Activated CD4-positive, alpha-beta T cell treated with anti-CD3 and anti-CD28 coated beads for 24 hours (primary cell): ENCODE measurements at places on chromosomes 7 and 10.
A peak's percentile ranks its signal among the peaks of the same experiment; 100 is the strongest.

DNA sequence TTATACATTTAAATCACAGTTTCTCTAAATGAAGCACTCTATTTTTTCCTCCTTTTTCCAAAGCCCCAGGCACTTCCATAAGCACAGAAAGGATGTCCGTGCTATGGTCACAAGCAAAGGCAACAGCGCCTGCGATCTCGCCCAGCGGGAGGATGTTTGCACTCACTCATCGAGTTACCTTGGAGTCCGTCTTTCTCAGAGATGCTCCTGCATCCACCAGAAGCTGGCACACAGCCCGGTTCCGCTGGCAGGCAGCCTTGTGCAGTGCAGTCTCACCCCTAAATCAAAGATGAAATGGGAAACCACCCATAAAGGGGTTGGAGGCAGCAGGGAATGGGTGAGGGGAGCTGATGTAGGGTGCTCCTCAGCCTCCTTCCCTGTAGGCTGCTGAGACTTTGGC is 51.9 kb upstream of the PTN start:
- no peak for DNase-seq

DNA sequence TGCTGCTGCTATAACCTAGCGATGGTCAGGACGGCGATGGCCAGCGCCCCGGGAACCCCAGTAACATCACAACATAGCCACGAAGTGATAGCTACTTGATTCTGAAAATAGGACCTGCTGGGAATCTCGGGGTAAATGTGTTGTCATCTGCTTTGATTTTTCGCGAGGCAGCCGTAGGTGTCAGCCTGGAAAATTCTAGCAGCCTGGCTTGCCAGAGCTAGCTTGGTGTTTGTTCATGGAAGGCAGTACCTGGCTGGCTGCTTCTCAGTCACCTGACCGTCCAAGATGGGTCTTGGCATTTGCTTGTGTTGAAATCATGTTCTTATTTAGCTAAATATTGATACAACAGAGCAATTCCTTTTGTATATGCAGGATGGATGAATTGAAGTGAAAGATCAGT is 82.4 kb upstream of the BTBD16 start:
- DNase-seq, result no peak

DNA sequence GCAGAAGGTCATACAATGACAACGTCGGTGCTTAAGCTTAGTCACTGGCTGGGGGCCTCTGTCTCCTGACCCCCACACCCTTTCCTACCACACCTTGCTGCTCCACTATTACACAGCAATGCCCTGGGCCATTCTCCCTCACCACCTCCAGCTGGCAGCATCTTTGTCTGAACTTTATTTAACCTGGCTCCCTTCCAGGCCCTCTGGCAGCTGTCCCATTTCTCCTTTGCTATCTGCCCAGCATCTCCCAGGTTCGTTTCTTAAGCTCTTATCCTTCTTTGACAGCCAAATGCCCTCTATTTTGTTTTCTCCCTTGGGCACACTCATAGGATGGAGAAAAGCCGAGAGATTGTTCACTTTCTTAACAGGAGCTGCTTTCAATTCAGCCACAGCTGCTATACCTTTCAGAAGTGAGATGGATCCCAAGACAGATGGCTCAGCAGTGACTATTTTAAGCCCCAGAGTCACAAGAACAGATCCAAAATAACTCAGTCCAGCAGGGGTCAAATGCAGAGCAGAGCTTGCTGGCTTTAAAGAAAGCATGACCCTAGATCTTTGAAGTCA is 1277.1 kb upstream of the AUTS2 start:
- no peak for DNase-seq

DNA sequence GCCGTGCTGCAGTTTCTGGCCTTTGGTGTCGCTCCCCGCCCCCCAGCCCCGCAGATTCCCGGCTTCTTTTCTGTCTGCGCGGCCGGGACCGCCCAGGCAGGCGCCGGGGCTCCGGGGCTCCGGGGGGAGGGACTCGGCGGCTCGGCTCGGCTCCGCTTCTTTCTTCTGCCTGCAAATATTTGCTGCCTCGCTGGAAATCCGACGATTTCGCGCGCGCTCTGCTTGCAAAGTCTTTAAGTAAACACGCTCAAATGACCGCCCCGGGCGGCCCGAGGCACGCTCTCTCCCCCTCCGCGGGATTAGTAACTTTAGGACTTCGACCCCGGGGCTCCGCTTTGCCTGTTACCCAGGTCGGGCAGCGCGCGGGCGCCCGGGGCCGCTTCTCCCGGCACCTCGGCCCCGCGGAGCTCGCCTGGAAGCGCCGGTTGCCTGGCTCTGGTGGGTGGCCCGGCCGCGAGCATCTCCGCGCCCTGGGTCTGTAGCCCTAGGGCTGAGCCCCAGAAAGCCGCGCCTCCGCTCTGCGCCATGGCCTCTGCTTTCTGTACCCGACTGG is 3.9 kb upstream of the GATA3 start:
- no peak for DNase-seq

- DNase-seq, result no peak
These were observed 82.6 kb downstream of the JMJD1C start for GRCh38 chr10:63383141-63383540.

GRCh38 chr7:148856578-148856881 is 27.6 kb downstream of the EZH2 start:
- DNase-seq, result no peak

- no peak for DNase-seq
These were observed 12.2 kb upstream of the DNAAF5 start for GRCh38 chr7:714251-714671.

DNA sequence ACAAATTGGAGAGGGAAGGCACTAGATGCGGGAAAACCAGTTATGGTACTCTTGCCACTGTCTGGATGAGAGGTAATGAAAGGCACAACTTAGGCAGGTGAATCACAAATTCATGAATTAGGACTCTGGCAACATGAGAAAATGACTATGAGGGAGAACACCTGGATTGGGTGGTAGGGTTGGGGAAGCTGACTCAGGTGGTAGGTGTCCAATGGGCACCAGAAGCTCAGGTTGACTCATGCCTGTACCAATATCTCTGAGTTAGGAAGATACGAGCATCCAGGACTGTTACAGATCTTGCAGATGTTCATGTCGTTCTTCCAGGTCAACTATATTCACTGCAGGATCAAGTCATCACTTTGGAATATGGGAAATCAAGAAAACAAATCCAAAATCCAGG is 56.7 kb downstream of the NPY start:
- DNase-seq, result no peak

DNA sequence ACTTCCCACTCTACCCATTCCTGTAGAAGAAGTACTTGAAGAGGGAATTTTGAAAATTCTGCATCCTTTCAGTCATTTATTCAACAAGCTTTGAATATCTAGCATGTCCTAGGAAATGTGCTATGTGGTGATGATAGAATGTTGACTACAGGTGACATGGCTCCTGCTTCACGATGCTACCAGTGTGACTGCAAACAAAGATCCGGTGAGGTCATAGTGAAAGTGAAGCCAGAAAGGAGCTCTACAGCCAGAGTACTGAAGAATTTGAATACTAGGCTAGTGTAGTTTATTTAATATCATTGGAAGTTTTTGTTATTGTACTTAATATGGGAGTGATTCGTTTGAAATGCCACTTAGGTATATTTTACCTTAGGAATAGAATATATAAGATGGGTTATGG is 348.1 kb downstream of the TFEC start:
- no peak for DNase-seq

DNA sequence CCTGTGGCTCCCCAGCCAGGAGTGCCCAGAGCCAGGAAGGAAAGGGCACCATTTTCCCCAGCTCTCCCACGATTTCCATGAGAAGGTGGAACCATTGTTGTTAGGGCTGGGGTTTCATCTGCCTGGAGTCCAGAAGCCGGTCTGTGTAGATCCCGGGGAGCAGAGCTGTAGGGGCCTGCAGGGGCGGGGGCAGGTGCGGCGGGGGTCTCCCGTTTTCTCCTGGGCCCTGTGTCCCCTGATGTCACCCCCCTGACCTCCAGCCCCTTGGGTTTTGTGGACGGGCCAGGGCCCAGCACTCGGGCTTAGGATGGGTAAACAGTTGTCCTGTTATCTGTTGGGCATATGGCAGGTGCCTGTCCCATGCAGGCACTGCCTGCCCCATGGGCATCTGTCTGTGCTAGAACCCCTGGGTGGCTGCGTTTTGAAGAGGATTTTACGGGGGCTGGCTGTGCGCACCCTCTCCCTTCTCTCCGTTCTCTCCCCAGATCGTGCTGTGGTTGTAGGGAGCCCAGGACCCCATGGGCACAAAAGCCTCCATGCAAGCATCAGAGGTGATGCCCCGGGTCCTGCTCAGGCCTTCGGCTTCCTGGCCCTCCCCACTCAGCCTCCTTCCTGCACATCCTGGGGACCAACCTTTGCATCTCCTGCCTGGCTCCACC is 158.8 kb downstream of the WDR37 start:
- no peak for DNase-seq

GRCh38 chr7:31052841-31053601 is 913 bp downstream of the ADCYAP1R1 start:
- DNase-seq, result no peak

DNA sequence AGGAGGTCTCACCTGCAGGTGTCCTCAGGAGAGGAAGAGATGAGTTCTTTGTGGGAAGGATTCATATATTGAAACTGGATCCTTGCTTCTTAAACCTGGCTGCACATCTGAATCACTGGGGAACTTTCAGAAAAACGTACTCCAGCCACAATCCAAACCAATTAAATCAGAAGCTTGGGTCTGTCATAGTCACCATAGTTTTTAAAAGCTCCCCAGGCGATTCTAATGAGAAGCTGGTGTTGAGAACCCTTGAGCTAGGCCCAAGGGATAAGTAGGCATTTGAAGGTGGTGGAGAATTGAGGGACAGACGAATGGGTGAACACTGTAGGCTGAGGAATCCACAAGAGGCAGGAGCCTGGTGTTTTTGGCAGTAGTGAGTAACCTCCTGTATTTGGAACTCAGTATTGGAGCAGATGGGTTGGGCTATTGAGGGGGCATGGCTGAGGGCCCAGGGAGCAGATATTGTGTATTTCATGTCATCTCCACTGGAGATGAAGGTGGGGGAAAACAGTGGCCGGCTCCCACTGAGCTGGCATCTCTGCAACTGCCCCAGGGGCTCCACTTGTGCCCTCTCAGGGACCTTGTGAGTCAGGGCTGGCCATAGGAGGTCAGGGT is 14.5 kb downstream of the ADCYAP1R1 start:
- DNase-seq, result no peak

GRCh38 chr7:155259866-155260497 is 37.7 kb upstream of the INSIG1 start:
- DNase-seq, result no peak

DNA sequence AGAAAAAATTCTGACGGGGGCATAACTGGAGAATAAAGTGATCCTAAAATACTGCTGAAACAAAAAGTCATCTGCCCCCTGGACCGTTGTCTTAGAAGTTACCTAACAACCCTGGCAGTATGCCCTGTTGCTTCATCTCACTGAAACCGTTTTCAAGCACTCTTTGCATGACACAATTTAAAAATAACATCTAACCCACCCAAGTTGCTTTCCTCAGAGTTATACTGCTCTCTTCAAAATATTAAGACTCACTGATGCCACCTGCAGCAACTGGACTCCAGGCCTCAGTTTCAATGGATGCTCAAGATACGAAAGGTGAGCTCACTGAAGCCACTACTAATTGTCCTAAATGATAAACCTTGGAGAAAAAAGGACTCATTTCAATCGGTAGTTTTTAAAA is 57.4 kb downstream of the CDK6 start:
- no peak for DNase-seq

DNA sequence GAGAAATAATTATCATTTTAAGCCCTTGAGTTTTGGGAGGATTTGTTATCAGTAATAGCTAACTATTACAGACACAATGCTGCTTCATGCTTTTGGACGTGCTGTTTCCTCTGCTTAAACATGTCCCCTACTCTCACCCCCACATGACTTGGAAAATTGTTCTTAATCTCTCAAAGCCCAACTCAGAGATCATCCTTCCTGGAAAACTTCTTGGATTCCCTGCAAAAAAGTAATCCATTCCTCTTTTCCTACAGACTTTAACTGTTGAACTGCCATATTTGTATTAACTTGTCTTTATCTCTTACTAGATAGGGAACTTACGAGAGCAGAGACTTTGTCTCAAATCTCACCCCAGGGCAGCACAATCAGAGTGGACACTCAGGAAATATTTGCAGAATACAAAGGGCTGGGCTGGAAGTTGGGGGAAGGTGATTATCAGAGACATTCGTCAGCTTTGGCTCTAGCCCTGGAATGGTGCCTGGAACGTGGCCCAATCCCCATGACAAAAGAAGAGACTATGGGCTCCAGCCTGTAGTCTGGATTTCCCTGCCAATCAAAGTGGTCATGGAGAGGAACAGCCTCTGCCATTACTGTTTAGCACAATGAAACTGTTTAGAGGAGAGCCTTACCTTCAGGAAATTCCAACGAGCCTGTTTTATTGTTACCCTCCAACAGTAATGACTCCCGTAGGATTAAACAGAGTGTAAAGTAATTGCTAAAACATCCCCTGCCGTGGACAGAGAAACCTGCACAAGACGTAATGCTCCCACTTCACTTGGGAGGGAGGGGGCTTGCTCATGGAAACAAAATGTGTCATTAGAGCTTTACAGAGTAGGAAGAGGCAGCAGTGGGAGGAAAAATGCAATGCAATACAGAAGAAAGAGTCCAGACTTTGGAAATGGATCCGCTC is 140.4 kb upstream of the AUTS2 start:
- no peak for DNase-seq

- peak; percentile 61 for DNase-seq
These were observed at the start of the genes MRM2 and NUDT1 for GRCh38 chr7:2241580-2242540. MRM2 (minus strand) TSS chr7:2242205; CDS start chr7:2242169, 36 bp downstream. NUDT1 (plus strand) TSS chr7:2242226; CDS start chr7:2244575, 2,349 bp downstream.

- no peak for DNase-seq
These were observed 2.5 kb downstream of the VSTM2A start for GRCh38 chr7:54544527-54545240.

GRCh38 chr7:111813306-111813705 is 251.0 kb upstream of the IMMP2L start:
- no peak for DNase-seq

GRCh38 chr7:120259386-120259785 is 13.6 kb upstream of the KCND2 start:
- DNase-seq, result no peak

- DNase-seq, result no peak
These were observed 261.9 kb downstream of the ARL4A start for GRCh38 chr7:12949060-12949931.

- DNase-seq, result no peak
These were observed 33.2 kb downstream of the CNNM2 start for GRCh38 chr10:102951316-102951715.

- no peak for DNase-seq
These were observed 28.3 kb downstream of the NCAPG2 start for GRCh38 chr7:158676171-158676840.

DNA sequence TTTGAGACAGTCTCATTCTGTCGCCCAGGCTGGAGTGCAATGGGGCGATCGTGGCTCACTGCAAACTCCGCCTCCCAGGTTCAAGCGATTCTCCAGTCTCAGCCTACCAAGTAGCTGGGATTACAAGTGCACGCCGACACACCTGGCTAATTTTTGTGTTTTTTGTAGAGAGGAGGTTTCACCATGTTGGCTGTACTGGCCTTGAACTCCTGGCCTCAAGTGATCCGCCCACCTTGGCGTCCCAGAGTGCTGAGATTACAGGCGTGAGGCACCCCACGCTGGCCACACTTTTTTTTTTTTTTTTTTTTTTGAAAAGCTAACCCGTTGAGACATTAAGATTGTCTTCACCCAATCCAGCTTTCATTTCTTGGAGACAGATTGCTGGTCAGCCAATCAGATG is 2.1 kb downstream of the ZNF273 start:
- no peak for DNase-seq

GRCh38 chr7:45888993-45889366 is 692 bp downstream of the IGFBP1 start:
- DNase-seq, result no peak

- no peak for DNase-seq
These were observed 180.2 kb upstream of the TPK1 start for GRCh38 chr7:145016068-145016467.

GRCh38 chr7:65554-65953 is 126.8 kb upstream of the FAM20C start:
- DNase-seq, result no peak

- DNase-seq, result no peak
These were observed 107.8 kb downstream of the GALNT17 start for GRCh38 chr7:71239586-71240268.
